ENCODE measurements at places on chromosomes 12 and 14.

DNA sequence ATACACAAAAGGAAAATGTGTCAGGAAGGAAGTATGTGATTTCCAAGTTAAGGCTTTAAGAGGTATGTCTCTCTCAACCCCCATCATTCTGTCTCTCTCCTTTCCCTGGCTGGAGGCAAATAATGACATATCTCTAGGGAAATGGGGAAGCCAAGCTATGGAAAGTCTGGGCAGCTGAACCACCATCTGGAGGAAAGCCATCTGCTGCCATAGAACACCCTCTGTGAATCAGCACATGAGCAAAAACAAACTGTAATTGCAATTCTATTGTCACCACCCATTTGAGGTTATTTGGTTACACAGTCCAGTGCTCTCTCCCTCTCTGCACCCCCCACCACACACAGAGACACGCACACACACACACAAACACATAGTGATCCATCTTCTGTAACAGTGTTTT is 766.2 kb downstream of the FLRT2 start:
- peak; percentile 50 for DNase-seq

- DNase-seq: peak; percentile 82
These were observed 407 bp downstream of the HEATR5A start for GRCh38 chr14:31419967-31420318.

DNA sequence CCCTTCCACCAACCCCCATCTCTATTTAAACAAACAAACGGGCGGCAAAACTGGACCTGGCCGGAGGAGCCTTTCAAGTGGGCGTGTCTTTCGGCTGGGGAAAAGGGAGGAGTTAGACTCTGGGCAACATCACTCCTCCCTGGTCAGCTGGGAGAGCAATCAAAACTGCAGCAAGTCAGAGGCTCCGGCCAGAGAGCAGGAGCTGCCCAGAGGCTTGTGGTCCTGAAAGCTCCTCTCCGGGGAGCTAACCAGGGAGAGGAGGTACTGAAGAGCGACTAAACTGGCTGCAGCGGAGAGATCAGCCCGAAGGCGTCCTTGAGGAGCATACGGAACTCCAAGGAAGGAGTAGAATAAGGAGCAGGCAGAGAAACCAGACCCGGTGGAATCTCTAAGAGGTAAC is at the start of gene NEUROD4:
Gene NEUROD4, plus strand, starts transcription at position 191 of the 400 bp plus-strand sequence. CDS start 6,466 bp downstream, outside the sequence.
- DNase-seq: peak; percentile 84

GRCh38 chr14:49637534-49638078 is 2.6 kb upstream of the DNAAF2 start:
- DNase-seq: no peak

- no peak for DNase-seq
These were observed 29.5 kb downstream of the MEG3 start for GRCh38 chr14:100855256-100855930.

- no peak for DNase-seq
These were observed 649 bp upstream of the PLA2G1B start for GRCh38 chr12:120328228-120328627.

DNA sequence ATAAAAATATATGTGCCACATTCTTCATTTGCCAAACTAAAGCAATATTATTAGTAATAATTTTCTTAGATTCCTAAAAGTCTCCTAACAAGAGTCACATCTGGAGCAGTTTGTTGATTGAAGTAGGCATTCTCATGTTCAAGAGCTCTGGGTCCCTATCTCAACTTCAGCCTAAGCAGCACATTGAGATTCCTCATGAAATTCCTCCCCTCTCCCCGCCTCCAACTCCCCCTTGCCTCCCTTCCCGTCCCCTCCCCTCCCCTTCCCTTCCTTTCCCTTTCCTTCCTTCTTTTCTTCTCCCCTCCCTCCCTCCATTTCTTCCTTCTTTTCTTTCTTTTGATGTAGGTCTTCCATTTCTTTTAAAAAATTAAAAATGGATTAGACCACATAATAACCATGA is 48.7 kb upstream of the NAV3 start:
- DNase-seq: no peak

DNA sequence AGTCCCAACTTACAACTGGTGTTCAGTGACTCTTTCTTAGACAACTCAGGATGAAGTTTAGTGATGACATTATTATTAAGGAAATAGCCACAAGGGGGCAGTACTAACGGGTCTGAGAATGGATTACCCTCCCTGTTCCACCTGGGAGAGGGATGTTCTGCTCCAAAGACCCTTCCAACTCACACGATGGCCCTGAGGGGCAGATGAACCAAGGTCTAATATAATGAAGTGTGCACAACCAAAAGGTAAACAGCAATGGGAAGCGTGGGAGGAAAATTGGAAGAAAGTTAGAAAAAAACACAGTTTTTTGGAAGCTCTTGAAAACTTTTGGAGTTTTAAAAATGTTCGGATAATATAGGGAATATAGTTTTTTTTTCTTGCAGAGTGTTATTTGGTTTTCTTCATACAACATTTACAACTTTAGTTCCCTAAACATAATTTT is 24.0 kb downstream of the FGF6 start:
- peak; percentile 61 for DNase-seq

DNA sequence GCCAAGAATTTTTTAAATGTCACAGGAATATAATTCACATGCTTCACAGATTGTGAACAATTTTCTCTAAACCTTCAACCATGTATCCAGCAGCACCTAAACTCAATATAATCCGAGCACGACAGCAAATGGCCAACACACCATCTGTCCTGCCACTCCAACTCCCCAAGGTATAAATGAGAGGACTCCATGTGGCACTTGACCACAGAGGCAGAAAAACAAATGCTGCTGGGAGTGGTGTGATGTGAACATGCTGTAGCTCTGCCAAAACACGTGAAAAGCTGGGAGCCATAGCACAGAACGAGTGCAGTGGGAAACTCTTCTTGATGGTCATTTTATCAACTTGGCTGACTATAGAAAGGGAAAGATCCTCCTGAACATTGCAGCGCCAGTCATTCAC is 70.9 kb downstream of the LLPH start:
- DNase-seq: no peak

- no peak for DNase-seq
These were observed 5.1 kb upstream of the NKX2-1 start for GRCh38 chr14:36524874-36525745.

DNA sequence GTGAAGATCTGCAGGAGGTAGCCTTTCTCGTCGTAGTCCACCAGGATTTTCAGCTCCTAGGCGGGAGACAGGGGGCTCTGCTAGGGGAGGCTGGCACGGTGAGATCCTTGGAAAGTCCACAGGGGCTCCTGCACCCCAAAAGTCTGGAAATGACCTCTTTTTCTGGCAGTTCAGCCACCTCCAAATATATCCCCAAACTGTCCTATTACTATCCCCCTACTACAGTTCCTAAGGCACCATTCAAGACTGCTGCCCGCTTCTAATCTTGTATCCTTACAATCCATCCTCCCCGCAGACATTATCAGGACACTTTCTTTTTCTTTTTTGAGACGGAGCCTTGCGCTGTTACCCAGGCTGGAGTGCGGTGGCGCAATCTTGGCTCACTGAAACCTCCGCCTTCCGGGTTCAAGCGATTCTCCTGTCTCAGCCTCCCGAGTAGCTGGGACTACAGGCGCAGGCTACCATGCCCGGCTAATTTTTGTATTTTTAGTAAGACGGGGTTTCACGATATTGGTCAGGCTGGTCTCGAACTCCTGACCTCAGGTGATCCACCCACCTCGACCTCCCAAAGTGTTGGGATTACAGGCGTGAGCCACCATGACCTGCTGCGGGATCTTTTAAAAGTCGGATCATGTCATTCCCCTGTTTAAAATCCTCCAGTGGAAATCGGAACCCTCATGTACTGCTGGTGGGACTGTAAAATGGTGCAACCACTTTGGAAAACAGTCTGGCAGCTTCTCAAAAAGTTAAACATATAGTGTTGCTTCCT is 18.5 kb downstream of the HPD start:
- no peak for DNase-seq

DNA sequence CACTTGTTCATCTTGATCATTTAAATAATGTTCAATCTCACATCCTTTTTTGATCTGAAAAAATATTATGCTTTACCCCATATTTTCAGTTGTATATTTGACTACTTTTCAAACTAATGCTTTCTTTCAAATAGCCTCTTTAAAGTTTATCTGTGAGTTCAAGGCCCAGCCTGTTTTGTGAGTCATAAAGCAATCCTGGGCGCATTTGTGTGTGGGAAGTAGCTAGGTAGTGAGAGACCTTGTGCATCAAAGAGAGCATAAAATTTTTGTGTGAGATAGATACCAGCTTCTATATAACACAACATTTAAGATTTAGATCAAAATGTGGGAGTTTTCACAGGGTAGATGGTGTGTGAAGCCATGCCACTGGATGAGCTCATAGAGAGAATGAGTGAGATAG is 405.6 kb downstream of the NAV3 start:
- DNase-seq: no peak

GRCh38 chr14:33184587-33184986 is 245.9 kb downstream of the NPAS3 start:
- peak; percentile 15 for DNase-seq

DNA sequence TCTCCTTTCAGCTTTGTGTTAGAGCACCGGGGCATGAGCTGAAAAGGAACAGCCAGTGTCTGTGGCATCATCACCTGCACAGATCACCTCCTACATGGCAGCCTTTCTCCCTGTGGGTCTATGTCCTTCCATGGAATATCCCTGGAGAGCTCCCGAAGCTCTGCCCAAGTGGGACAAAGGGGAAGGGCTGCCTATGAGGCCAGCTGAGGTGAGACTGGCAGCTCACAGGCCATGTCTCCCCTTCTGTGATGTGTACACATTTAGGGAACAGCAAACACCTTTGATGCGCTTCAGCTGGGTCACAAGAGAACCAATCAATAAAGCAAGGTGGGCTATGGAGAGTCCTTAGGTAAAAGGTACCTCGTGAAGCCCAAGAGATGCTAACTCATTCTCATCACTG is 4.1 kb downstream of the PROX2 start:
- no peak for DNase-seq

GRCh38 chr12:65152596-65152995 is 16.8 kb upstream of the LEMD3 start:
- no peak for DNase-seq

DNA sequence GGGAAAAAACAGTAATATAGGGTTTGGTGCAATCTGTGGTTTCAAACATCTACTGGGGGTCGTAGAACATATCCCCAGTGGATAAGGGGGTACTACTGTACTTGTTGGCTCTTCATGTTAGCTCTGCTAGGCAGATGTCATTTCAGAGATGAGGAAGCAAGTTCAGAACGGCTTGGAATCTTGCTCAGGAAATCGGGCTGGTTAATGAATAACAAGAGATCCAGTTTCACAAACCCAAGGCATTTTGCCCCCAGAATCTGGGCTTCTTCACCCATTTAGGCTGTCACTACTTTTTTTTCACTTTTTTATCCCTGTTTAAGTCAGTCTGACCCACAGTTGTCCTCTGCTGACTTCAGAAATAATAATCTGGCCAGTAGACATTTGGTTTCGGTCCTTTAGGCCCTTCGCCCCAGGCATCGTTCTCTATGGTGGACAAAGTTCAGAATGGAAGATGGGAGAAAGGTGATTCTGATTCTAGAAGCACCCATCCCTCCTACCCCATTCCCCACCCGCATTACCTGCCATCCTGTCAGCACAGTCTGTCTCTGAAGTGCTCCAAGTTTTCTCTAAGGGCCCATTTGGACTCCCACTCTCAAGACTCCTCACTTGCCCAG is 4.5 kb downstream of the SUOX start:
- DNase-seq: no peak

DNA sequence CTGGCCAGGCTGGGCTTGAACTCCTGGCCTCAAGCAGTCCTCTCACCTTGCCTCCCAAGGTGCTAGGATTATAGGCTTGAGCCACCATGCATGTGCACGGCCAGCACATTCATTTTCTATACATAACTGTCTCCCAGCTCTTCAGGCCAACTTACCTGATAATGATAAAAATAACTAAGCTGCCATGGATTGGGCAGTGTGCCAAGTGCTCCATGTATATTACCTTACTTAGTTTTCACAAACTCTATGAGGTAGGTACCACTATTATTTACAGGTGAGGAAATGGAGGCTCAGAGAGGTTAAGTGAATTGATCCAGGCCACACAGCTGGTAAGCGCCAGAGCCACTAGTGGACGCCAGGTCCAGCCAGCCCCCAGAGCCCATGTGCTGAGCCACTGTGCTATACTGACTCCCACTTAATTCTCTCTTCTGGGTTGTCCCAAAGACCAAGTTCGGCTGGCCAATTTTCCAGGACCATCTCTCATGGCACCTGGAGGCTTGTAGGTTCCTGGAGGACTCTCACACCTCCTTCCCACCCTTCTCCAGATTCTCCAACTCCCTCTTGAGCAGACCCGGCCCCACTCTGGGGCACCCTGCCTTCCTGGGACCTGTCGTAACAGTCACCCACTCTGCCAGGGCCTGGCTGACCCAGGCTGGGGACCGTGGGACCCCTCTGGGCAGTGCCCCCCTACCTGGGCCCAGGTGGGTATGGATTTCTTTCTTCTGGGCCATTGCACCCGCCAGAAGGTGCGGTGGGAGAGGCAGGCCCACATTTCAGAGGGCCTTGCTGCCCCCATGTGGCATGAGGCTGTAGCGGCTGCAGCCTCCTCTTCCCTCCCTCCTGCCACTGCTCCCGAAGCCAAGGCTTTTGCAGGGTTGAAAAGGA is 30.2 kb upstream of the CIPC start:
- DNase-seq: peak; percentile 85

GRCh38 chr12:70443062-70443673 is 77.1 kb downstream of the KCNMB4 start:
- no peak for DNase-seq

GRCh38 chr14:75999511-76000190 is 14.1 kb downstream of the IFT43 start:
- no peak for DNase-seq

- DNase-seq: no peak
These were observed 63.9 kb downstream of the SYT1 start for GRCh38 chr12:78928200-78929074.

- peak; percentile 98 for DNase-seq
These were observed at the start of gene ZC2HC1C for GRCh38 chr14:75069121-75069810. Gene ZC2HC1C (plus strand): TSS chr14:75069641. CDS start chr14:75070574, 933 bp downstream.

GRCh38 chr14:95311752-95312151 is 8.0 kb downstream of the CLMN start:
- DNase-seq: no peak

DNA sequence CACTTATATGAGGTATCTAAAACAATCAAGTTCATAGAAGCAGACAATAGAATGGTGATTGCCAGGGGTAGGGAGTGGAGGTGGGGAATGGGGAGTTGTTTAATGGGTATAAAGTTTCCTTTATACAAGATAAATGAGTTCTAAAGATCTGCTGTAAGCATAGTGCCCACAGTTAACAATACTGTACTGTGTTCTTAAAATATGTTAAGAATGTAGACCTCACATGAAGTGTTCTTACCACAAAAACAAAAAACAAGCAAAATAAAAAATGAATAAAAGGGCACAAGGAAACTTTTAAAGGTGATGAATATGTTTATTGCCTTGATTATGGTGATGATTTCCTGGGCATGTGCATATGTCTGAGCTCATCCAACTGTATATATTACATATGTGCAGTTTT is 211.8 kb downstream of the MSRB3 start:
- DNase-seq: no peak

GRCh38 chr12:40668099-40668529 is 24.1 kb upstream of the CNTN1 start:
- DNase-seq: no peak

GRCh38 chr14:68873376-68873775 is 80.5 kb upstream of the ZFP36L1 start:
- DNase-seq: no peak

- no peak for DNase-seq
These were observed 140.7 kb downstream of the DYRK2 start for GRCh38 chr12:67789266-67789665.

- DNase-seq: no peak
These were observed 74.4 kb downstream of the SERPINA3 start for GRCh38 chr14:94686511-94687160.
